NCI-H1694 (cell line): ENCODE measurements at places on chromosomes 5 and 9.

GRCh38 chr9:15505921-15506320 lies 4.8 kb downstream of the PSIP1 start:
- no peak for DNase-seq

- DNase-seq: no peak
These were observed 253.1 kb downstream of the NPR3 start for GRCh38 chr5:32964261-32964660.

DNA sequence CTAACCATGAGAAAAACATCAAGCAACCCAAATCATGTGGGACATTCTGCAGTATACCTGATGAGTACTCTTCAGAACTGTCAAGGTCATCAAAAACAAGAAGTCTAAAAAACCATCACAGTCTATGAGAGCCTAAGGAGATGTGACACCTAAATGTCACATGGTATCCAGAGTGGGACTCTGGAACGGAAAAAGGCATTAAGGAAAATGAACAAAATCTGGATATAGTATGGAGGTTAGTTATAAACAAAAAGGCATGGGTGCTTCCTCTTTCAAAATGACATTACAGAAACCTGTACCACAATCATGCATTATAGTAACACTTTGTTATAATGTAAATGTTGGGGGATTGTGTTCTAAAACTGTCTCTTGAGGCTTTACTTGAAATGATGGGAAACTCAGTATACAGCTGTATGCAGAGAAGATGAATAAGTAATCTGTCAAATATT lies 47.4 kb downstream of the PRKACG start:
- DNase-seq: no peak

- DNase-seq: no peak
These were observed 100.1 kb upstream of the TNFAIP8 start for GRCh38 chr5:119255571-119256356.

DNA sequence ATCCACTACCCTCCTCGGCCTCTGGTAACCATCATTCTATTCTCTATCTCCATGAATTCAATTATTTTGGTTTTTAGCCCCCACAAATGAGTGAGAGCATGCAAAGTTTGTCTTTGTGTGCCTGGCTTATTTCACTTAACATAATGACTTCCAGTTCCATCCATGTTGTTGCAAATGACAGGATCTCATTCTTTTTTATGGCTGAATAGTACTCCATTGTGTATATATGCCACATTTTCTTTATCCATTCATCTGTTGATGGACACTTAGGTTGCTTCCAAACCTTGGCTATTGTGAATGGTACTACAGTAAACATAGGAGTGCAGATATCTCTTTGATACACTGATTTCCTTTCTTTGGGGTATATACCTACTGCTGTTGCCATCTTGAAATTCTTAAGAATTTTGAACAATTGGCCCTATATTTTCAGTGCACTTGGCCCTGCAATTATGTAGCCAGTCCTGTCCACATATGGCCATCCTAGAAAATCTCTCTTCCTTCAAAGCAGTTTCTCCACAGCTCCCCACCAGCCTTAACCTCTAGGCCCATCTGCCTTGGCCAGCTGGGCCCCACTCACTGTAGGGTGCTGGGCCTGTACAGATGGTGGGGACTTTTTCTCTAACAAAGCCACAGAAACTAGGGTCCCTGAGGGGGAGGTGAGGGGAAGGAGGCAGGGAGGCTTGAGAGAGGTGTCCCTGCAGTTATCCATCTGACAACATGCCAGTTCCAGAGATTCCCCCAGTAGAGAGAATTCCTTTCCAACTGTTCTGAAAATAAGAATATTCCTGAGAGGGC lies 81.9 kb upstream of the LHFPL2 start:
- DNase-seq: no peak

DNA sequence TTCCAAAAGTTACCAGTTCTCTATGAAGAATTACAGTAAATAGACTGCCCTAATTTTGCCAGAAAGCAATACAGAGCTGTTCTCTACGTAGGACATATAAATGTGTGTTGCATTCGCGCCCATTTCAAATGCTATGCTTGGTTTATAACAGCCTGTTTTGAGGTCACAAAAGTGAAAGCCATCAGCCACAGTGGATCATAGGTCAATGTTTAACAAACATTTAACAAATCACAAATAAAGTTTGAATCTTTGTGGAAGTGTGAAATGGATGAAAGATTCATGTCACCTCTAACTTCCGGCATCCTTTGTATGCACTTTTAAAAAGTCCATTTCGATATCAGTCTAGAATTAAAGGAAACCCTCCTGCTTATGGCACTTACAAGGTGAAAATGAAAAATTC lies 371.3 kb downstream of the GLIS3 start:
- no peak for DNase-seq

GRCh38 chr9:7523426-7524043 lies 276.0 kb downstream of the DMAC1 start:
- DNase-seq: no peak

GRCh38 chr9:16267281-16268066 lies 603.0 kb downstream of the BNC2 start:
- no peak for DNase-seq

GRCh38 chr9:116984111-116984510 lies 297.0 kb downstream of the TRIM32 start:
- DNase-seq: no peak

GRCh38 chr5:170623576-170624181 lies 119.9 kb downstream of the KCNIP1 start:
- peak; percentile 47 for DNase-seq

DNA sequence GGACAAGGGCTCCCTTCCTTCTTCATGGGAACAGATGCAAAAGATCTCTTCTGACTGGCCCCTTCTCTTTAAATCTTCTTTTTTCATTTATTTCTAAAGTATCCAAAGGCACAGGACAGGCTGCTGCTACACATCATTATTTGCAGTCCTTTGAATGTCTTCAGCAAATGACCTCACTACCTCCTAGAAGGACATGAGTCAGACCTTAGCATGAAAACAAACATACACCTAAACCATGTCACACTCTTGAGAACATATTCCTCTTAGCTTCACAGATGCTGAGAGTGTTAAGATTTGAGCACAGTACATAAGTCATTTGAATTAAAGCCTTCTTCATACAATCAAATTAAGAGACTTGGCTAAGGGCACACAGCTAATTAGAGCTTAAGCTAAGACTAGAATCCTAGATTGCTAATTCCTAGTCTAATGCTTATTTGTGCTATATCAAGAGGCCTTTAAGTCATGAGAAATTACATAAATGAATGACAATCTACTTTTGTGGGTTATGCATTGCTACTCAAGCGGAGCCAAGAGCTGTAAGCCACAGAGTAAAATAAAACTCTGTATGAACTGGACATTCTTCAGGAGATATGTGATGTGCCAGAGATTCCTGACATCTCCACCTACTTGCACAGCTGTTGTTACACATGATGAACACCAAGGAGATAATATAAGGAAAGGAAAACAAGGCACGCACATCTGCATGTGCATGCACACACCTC lies 109.1 kb upstream of the PTGER4 start:
- no peak for DNase-seq

GRCh38 chr9:91187965-91188344 lies 173.8 kb downstream of the AUH start:
- no peak for DNase-seq

DNA sequence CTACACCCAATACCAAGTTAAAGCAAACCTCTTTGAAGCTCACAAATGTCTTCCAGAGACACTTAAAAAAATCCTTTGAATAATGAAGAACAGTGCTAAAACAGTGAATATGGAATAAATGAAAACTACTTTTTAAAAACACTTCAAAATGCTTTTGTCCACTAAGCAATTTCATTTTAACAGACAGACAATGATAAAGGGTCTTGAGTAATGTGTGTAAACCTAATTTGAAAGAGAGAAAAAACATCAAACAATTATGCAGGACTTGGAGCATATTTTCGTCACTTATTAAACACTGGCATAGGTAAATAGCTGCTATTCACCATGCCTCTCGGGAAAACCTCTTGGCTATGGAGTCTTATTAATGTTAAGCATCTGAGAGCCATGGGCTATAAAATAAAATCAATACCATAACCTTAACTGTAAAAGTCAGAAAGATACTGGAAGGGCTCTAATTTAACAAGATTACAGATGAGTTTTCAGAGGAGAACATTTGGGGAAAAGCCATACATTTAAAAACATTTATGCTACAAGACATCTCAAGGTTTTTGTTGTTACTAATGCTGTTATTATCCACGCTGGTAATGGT lies 177.8 kb downstream of the NFIB start:
- DNase-seq: no peak

DNA sequence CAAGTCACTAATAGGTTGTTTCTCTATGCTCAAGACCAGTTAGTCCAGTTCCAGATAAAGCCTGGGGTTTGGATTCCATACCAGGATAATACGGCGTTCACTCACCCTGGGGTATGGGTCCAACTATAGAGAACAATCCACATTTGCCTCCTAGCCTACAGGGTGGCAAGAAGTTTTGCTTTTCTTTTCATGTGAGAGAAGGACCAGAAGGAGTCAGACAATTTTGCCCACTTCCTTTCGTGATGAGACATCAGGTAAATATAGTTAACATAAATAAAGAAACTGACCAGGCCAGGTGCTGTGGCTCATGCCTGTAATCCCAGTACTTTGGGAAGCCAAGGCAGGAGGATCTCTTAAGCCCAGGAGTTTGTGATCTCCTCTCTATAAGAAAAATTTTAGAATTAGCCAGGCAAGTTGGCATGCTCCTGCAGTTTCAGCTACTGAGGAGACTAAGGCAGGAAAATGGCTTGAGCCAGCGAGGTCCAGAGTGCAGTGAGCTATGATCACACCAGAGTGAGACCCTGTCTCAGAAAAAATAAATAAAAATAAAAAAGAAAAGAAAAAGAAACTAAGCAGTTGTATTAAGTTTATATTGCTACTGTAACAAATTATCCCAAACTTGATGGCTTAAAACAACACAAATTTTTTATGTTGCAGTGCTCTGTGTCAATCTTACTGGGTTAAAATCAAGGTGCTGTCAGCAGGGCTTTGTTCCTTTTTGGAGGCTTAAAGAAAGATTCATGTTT lies 7.5 kb upstream of the REEP5 start:
- DNase-seq: no peak

DNA sequence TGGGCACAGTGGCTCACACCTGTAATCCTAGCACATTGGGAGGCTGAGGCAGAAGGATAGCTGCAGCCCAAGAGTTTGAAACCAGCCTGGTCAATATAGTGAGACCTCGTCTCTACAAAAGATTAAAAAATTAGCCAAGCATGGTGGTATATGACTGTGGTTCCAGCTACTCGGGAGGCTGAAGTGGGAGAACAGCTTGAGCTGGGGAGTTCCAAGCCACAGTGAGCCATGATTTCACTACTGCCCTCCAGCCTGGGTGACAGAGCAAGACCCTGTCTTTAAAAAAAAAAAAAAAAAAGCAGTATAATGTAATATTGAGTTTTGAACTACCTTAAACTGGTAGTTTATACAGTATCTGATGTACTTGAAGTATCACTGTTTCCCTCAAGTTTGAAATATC lies 358.4 kb downstream of the EBF1 start:
- DNase-seq: no peak

DNA sequence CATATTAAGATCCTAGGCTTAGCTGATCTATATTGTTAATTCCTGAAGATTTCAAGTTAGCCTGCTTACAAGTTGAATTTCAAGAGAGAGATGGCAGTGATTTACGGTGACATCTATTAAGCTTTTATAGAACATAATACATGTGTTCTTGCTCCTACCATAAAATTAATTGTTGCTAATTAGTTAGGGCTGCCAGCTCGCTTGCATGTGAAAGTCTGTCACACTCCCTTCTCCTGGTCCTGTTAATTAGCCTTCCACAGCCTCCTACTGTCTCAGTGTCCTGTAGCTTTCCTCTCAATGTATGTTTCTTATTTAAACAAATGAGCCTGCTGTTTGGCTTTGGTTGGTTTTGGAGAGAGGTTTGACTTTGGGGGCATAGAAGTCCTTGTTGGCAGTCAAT lies 247.2 kb downstream of the NTRK2 start:
- no peak for DNase-seq

DNA sequence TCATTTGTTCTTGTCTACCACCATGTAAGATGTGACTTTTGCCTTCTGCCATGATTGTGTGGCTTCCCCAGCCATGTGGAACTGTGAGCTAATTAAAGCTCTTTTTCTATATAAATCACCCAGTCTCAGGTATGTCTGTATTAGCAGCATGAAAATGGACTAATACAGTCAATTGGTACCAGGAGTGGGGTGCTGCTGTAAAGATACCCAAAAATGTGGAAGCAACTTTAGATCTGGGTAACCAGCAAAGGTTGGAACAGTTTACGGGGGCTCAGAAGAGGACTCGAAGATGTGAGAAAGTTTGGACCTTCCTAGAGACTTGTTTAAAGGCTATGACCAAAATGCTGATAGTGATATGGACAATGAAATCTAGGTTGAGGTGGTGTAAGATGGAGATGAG lies 488.9 kb downstream of the ISL1 start:
- DNase-seq: no peak

DNA sequence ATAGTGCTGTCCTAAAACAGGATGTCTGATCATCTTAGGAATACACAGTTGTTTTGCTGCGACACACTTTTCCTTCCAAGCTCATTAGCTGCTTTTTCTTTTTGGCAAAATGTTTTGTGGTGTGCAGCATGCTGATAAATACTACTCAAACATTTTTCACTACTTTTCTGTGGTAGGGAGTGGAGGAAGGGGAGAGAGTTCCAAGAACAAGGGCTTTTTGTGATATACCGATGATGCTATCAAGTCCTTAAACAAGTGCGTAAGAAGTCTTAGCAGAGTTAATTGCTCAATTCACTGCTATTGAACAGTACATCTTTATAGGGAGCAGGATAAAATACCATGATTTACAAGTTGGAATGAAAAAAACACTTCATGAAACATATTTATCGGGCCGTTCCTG lies 23.6 kb upstream of the TEK start:
- DNase-seq: no peak

- DNase-seq: no peak
These were observed 3.3 kb upstream of the SH2D3C start for GRCh38 chr9:127781806-127782205.

- DNase-seq: no peak
These were observed 159.8 kb downstream of the SLF1 start for GRCh38 chr5:94778299-94778698.

DNA sequence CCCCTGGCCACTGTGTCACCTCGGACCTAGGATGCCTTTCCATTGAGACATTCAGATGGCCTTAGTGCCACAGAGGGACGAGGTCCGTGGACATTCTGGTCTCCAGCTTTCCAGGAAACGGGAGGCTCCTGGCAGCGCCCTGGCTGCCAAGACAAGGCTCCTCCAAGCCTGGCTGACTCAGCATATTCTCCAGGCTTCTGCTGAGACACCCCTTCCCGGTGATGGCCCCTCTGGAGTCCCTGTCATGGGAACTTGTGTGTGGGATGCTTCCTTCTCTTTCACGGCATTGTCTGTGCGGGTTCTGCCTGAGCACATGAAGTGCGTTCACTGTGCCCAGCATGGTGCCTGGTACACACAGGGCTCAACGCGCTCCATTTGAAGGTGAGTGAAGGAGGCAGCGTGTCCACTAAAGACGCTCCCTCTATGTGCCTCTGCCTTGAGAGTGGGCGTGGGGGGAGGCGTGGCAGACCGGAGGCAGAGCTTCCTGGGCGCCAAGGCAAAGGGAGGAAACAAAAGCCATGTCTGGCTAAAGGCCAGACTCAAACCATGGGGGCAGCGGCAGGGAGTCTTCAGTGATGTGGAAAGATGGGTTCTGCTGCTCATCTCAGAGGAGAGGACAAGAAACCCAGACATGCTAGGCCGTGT lies 46.4 kb upstream of the PRRC2B start:
- DNase-seq: no peak

- DNase-seq: no peak
These were observed at the start of gene DMRT1 for GRCh38 chr9:841371-842209. Gene DMRT1 (plus strand): TSS chr9:841697. CDS start chr9:841839, 142 bp downstream.
